Stomach (tissue), 19 donors: ENCODE measurements at places on chromosomes 2 and 18. TPM values are rescaled to one million over a fixed set of nuclear protein-coding genes. Genes with fewer than 3 reads are reported as not detected.
A peak's percentile ranks its signal among the peaks of the same experiment; 100 is the strongest.

The TTR gene
- total RNA-seq = not detected

- DNase-seq = peak; percentile 70
These were observed 43.0 kb downstream of the KIF3C start for GRCh38 chr2:25939257-25939668.

DNA sequence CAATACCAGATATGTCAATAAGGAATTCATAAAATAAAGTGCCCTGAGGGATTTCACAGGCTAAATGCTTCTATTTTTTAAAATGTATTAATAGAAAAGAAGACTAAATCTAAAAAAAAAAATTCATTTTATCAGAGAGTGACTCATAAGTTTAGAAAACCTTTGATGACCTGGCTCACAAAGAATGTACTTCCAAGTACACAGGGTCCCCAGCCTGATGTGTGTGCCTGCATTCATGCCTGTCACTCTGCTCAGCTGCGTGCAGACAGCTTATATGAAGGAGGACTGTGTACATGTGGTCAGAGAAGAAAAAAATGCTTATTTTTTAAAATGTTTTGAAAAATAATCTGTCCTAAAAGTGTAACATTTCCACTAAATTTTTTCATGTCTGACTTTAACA, 3.0 kb upstream of the CPS1 start:
- DNase-seq = no peak

The RNF125 gene
- 3.0 TPM for total RNA-seq

DNA sequence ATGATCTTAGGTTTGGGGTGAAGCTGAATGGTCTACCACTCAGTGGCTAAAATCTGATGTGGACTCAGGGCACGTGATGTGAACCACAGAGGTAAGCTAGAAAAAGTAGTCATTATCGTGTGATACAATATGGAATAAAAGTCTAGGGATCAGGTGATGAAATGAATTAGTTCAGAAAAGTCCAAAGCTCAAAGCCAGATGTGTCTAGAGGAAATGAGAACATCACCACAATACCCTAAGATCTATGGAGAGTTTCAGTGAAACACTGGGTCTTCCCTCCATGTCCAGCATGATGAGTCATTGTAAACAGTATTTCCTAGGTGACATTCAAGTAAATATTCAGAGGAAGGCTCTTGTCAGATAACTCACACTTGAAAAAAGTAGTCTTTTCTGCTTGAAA, 1257.4 kb upstream of the ZEB2 start:
- DNase-seq = no peak

The GYPC gene
- 119 TPM for total RNA-seq
